CD4-positive, alpha-beta T cell (primary cell): ENCODE measurements at places on chromosomes 4 and X.

DNA sequence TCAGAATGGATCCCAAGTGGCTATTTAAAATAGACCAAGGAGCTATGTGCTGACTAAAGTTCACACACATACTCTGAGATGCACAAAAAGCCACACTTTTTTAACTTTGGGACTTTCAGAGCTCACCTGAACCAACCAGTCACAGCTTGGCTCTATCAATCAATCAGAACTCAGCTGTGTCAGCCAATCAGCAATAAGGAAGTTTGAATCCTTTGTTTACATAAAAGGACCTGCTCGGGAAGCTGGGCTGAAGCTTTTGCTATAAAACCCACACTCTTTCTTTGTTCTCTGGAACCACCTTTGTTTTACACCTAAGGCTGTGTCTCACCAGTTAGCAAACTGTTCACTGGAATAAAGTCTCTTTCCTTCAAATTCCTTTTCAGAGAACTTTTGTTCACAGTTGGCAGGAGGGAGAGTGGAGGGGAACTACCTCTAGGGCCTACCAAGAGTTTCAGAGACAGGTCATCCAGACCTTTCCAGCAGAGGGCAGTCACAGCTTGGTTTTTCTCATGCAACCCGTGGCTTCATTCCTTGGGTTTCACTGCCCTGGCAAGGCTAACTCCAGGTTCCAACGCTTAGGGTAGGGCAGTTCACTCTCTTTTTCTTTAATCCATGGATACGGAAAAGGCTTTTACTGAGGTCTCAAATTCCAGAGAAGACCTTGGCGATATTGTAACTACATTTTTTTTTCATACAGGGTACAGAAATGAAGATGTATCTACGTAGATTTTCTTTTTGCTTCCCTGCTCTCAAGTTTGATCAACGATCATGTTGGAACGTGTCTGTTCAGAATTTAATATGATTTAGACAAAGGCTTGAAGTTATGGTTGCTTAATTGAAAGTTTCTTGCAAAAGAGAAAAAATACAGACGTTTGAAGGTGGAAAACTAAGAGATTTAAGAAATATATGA is 80.7 kb downstream of the GPRIN3 start:
- DNase-seq: peak; percentile 75

GRCh38 chr4:24067367-24068193 is 177.7 kb upstream of the PPARGC1A start:
- no peak for DNase-seq

DNA sequence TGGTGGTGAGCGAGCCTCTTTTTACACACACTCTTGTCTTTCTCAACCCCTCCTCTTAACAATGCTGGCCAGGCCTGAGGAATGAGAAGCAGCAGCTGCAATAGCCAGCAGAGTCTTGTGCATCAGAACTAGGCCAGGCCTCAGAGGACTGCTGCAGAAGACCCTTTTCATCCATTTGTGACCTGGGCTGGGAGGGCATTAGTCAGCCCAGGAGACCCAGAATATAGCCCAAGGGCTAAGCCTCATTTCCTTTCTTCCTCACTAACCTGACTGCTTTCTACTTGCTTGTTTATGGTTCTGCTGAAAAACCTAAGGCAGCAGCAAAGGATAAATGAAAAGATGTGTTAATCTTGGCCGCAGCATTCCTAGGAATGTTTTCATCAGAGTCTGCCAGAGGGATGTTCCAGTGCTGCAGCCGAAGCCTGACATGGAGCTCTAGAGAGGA is 254.7 kb upstream of the AR start:
- no peak for DNase-seq

- DNase-seq: no peak
Measured at GRCh38 chrX:15858051-15858450, 3.4 kb upstream of the AP1S2 start.

DNA sequence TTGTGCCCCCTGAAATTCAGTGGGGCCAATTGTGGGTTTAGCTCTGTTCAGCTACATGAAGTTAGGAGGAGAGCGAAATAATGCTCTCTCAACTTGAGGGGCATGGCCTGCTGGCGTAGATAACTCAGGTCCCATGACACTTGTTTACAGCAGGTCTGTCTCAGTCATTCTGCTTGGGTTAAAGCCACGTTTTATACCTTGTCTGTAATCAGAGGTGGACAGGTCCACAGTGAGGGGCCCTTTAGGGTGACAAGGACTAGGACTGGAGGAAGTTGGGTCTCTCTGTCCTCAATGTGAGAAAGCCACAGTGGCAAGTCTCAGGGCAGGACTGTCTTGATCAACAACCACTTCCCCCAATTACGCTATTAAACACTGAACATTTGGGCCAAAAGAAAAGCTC is 49.0 kb downstream of the PDHA1 start:
- no peak for DNase-seq

DNA sequence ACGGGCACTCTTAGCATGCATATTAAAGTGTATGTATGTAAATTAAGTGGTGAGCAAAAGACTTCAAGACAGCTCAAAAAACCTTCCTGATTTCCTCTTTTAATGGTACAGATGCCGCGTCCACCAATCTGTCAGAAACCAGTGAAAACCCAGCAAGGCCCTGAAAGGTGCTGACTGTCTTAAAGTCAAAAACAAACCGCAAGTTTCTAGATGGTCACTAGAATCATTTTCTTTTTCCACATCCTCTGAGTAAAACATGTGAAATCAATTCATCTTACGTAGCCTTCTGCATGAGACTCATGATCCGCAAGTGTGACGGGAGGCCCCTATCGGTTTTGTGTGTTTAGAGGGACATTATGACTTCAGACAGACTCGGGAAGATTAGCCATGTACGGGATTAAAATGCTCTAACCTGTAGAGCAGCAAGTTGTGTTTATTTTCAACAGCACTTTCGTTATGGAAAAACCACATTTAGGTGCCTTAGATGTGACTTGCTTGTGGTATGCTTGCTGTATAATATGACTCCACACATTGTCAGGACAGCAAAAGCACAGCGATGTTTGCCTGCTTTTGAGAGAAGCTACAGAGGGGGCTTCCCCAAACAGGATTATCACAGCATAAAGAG is 88.2 kb upstream of the STS start:
- no peak for DNase-seq

GRCh38 chr4:173498771-173499170 is 31.3 kb downstream of the HAND2 start:
- no peak for DNase-seq

GRCh38 chr4:145818011-145818410 is 120.6 kb downstream of the ZNF827 start:
- no peak for DNase-seq

DNA sequence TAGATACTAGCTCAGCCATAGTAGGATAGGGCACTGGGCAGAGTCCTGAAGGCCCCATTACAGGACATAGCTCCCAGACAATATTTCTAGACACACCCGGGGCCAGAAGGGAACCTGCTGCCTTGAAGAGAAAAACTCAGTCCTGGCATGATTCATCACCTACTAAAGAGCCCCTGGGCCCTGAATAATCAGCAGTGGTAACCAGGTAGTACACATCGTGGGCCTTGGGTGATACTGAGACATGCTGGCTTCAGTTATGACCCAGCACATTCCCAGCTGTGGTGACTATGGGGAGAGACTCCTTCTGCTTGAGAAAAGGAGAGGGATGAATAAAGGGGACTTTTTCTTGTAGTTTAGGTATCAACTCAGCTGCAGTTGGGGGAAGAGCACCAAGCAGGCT is 104.3 kb upstream of the STK26 start:
- DNase-seq: no peak

DNA sequence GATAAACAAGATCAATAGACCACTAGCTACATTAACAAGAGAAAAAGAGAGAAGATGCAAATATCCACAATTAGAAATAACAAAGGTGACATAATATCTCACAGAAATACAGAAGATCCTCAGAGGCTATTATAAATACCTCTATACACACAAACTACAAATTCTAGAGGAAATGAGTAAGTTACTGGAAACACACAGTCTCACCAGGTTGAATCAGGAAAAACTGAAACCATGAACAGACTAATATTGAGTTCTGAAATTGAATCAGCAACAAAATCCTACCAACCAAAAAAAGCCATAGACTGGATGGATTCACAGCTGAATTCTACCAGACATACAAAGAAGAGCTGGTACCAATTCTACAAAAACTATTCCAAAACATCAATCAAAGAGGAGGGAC is 211.8 kb upstream of the CPEB2 start:
- DNase-seq: no peak

GRCh38 chrX:5163663-5164062 is 1065.0 kb downstream of the NLGN4X start:
- no peak for DNase-seq

- no peak for DNase-seq
Measured at GRCh38 chr4:86033171-86033570, 326.7 kb downstream of the MAPK10 start.

DNA sequence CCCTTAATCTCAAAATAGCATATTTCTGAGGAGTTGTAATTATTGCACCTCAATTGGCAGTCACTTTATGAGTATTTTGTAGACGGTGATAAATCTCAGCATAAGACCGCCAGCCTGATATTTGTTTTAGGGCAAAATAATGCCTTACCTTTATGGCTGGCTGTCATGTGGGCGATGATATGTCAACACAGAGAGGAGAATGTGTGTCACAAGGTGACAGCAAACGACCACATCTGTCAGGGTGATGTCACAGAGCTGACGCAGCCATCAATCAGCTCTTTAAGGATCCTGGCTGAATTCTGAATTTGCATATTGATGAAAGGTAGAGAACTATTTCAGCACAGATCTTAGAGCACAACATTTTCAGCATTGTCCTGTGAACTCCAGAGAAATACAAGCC is 209.7 kb downstream of the CEP135 start:
- DNase-seq: no peak

- peak; percentile 22 for DNase-seq
Measured at GRCh38 chr4:139658185-139658584, 7.4 kb upstream of the MGST2 start.

GRCh38 chrX:13220916-13221315 is 98.9 kb downstream of the ATXN3L start:
- DNase-seq: no peak

- no peak for DNase-seq
Measured at GRCh38 chr4:164615964-164616363, 138.0 kb upstream of the SMIM31 start.

DNA sequence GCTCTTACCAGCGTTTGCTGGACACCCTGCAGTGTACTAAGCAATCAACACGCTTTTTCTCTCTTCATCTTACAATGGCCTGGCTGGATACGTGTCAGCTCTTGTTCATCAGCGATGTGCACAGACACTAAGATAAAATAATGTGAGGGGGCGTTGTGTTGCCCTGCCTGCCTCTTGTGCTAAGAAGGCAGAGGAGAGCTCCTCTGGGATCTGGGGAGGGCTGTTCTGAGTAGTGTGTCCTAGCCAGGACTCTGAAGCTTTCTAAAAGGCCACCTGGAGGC is 49.7 kb downstream of the NELFA start:
- no peak for DNase-seq

DNA sequence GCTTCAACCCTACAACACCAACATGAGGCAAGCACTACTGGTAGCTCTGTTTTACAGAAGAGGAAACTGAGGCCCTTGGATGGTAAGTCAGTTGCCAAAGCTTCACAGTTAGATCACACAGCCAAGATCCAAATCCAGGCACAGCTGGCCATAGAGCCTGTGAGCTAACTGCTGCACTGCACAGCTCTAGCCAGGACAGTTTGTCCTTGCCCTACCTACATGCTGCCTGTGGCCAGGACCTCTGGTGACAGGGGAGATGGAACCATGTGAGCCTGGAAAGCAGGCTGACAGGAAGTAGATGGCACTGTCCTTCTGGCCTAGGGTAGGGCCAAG is 257.8 kb downstream of the FBXW7 start:
- DNase-seq: no peak

DNA sequence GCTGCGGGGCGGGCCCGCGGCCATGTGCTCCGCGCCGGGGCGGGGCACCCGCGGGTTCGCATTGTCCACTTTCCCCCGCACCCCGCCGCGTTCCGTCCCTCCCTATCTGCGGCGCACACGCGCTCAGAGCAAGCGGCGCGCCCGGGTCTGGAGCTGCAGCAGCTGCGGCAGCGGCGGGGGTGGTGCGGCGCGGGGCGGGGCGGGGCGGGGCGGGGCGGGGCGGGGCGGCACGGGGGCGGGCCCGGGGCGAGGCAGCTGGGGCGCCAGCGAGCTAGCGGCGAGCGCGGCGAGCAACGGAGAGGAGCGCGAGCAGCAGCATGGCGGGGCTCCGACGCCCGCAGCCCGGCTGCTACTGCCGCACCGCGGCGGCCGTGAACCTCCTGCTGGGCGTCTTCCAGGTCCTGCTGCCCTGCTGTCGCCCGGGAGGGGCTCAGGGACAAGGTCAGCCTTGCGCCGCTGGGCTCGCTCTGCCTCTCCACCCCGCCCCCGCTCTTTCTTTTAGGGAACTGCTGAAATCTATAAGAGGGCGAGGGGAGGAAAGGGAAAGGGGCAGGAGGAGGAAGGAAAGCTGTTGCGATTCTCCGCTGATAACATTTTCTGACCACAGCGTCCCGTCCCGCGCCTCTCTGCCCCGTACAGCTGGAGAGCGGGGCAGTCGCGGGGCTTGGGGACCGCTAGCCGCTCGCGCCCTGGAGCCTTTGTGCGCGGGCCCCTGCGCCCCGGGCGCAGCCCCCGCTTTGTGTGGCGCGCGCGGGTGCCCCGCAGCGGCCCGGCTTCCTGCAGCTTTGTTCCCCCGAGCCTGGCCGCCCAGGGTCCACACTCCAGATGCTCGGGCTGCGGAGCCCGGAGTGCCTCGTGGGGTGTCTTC is at the start of gene TMEM131L:
Gene TMEM131L, plus strand, starts transcription at position 280 of the 868 bp plus-strand sequence. Its CDS starts 38 bp downstream, at position 318.
- DNase-seq: peak; percentile 66

DNA sequence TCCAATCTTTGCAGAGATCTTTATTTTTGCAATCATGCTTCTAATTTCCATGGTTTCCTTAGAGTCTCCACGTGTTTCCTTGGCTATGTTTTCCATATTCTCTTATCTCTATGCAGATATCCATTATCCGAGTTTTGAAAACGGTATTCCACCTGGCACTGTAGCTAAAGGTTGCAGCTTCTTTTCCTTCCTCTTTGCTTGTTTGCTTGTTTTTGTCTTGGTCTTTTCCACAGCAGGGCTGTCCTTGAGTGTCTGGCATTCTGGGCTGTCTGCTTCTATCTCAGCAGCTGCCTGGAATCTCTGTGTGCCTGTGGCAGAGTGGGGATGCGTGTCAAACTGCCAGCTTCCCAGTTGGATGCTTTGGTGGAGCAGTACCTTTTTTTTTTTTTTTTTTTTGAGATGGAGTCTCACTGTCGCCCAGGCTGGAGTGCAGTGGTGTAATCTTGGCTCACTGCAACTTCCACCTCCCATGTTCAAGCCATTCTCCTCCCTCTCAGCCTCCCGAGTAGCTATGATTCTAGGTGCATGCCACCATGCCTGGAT is 46.9 kb downstream of the WFS1 start:
- DNase-seq: no peak

DNA sequence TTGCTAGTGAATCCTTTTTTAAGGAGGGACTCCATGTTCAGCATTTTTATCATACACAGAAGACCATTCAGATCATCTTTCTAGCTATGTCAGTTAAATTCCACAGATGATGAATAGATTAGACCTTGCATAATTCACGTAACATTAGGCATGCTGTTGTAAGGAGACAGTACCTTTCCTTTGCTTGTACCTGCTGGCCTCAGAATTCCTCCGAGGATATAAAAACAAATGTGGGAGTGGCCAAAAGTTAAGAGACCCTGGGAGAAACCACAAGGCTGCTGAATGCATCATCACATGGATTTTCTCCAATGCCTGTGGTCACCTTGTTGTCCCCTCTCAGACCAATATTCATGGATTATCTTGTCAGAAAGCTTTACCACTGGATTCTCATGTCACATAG is 201.4 kb downstream of the MAGEB17 start:
- DNase-seq: no peak

- no peak for DNase-seq
Measured at GRCh38 chrX:149720021-149720689, 8.3 kb downstream of the MAGEA11 start.
